COR-L47 (cell line): ENCODE measurements at places on chromosomes 16 and 17.

GRCh38 chr16:53449816-53450517 lies 15.7 kb downstream of the RBL2 start:
- no peak for DNase-seq

GRCh38 chr16:56520251-56520577 lies 390 bp upstream of the BBS2 start:
- DNase-seq, result no peak

DNA sequence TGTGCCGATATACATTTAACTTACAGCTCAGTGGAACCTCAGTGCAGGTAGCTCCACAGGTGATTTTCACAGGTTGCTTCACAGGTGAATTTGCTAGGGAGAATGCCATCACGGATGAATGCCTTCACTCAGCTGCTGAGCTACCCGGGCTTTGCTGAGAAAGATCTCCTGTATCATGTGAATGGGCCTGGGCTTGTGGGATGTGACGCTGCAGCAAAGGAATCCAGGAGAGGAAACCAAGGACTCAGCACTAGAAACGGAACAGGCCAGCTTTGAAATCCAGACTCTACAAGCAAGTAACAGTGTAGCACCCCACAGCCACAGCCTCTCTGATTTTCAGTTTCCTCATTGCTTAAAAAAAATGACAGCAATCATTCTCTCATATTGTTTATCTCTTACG lies 271.4 kb upstream of the MAF start:
- no peak for DNase-seq

- no peak for DNase-seq
Observed at GRCh38 chr17:43809121-43809520, 23.8 kb downstream of the MPP3 start.

DNA sequence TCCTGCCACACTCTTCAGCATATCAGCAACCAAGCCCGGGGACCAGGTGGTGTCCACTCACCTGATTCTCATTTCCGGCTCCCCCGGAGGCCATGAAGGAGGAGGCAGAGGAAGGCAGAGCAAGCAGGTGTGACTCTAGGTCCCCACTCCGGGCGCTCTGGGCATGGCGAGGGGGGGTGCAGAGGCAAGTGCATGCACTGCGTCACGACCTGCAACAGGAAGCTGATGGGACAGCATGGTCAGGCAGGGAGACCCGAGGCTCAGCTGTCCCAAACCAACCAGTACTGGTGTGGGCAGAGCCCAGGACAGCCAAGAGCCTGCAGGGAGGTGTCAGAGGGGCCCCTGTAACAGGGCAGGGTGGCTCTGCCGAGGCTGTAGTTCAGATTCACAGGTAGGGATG lies 2.1 kb upstream of the ENGASE start:
- no peak for DNase-seq

DNA sequence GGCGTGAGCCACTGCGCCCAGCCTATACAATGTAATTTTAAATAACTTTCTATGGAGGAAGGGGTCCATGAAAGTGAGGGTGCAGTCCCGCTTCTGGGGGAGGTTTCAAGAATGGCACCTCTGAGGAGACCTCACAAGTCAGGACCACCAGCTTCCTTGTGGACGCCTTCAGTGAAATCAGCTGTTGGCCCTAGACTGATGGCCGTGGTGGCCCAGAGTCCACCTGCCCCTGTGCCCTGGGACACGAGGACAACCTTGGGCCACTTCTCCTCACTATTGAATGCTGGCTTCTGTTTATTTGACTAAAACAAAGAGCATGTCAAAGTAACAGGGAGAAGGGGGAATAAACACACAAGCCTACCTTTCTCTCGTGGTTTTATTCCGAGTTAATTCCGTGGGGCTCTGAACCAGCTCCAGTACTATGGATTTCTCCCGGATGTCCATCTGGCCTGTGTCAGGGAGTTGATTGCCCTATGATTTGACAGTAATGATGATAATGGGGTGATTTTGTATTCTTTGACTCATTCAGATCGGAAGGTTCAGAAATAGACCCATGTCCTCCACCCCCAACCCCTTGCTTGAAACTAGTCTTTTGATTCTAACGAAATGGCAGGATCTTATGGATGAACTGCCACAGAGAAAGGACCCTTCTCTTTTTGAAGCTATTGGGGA lies 8.6 kb upstream of the CBX4 start:
- no peak for DNase-seq

DNA sequence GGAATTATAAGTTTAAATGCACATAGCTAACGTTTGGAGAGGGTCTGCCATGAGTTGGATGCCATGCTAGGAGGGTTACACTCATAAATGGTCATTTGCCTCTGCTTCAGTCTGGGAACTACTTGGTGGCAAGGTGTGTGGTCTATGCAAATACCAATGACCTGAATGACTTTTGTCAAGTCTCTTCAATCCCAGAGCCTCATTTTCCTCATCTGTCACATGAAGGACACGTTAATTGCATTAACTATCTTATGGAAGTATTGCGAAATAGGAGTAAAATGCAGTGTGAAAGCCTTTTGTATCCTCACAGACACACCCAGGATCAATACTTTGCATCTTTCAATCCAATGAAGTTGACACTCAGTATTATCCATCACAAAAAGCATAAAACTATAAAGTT lies 62.8 kb downstream of the CDK5R1 start:
- DNase-seq, result no peak

DNA sequence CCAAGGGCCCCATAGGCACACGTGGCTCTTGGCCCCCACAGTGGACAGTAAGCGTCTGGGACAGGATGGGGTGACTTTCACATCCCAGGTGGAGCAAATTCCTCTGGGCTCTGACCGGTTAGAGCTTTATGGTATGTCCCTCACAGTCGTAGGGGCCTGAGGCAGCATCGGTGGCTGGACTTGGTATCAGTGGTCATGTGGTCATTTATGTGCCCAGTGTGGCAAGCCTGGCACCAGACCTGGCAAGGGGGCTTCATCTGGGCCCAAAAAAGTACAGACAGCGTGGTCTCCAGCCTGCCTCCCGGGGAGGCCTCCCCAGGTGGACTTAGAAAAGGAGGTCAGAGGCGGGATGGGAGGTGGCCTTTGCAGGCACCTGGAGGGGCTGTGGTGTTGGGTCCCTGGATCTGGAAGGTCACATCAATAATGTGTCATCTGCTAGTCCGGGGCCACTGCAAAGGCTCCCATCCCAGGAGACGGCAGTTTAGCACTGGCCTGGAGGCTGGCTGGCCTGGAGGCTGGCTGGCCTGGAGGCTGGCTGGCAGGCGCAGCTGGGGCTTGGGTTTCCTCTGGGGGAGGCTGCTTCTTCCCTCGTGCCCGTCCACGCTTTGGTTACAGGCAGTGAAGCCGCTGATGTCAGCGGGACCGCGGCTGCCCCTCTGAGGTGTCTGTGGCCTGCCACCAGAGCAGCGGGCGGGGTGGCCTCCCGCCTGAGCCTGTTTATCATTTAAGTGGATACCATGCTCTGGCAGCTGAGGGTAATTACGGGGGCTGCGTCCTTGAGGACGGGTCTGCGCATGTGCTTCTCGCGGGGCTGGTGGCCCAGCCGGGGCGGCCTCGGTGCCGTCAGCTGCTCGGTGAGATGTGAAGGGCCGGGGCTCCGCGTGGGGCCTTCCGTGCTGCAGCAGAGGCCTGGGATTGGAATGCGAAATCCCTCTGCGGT lies 20.7 kb upstream of the CBX4 start:
- no peak for DNase-seq

DNA sequence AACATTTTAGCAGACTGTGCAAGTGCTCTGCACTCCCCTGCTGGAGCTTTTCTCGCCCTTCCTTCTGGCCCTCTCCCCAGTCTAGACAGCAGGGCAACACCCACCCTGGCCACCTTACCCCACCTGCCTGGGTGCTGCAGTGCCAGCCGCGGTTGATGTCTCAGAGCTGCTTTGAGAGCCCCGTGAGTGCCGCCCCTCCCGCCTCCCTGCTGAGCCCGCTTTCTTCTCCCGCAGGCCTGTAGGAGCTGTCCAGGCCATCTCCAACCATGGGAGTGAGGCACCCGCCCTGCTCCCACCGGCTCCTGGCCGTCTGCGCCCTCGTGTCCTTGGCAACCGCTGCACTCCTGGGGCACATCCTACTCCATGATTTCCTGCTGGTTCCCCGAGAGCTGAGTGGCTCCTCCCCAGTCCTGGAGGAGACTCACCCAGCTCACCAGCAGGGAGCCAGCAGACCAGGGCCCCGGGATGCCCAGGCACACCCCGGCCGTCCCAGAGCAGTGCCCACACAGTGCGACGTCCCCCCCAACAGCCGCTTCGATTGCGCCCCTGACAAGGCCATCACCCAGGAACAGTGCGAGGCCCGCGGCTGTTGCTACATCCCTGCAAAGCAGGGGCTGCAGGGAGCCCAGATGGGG lies 3.1 kb downstream of the GAA start:
- DNase-seq, result peak; percentile 94

- no peak for DNase-seq
Observed at GRCh38 chr16:28042811-28043210, 20.7 kb downstream of the GSG1L start.

GRCh38 chr17:76865174-76865573 lies 3.0 kb upstream of the MGAT5B start:
- peak; percentile 38 for DNase-seq

GRCh38 chr16:19699472-19699871 lies 18.6 kb downstream of the KNOP1 start:
- no peak for DNase-seq

DNA sequence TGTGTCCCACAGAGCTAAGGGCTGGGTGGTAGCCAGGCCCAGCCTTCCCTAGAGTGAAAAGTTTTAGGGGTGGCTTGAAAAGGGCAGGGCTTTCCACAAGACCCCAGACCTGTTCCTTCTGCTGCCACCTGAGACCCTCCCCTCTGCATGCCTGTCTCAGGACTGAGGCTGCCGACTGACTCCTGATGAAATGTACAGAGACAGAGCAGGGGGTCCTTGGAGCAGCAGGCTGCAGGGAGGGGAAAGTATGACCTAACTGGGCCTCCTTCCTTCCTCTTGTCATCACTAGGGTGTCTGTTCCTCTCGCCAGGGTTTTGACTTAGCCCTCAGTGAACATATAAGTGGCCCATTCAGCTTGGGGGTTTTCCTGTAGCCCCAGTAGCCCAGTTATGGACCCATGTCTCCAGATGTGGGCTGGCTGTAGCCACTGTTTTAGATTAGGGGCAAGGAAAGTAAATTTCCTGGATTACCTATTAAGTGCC lies 14.9 kb upstream of the NFATC3 start:
- no peak for DNase-seq

- DNase-seq, result no peak
Observed at GRCh38 chr17:68011199-68011665, 15.0 kb upstream of the C17orf58 start.

- no peak for DNase-seq
Observed at GRCh38 chr17:15023589-15024336, 241.4 kb downstream of the PMP22 start.

GRCh38 chr17:21127509-21128077 lies 829 bp downstream of the DHRS7B start:
- no peak for DNase-seq

DNA sequence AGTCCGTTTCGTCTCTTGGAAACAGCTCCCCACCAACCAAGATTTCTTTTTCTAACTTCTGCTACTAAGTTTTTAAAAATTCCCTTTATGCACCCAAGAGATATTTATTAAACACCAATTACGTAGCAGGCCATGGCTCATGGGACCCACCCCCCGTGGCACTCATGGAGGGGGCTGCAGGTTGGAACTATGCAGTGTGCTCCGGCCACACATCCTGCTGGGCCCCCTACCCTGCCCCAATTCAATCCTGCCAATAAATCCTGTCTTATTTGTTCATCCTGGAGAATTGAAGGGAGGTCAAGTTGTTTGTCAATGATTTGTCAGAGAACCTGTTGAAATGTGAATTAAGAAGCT lies 48.2 kb downstream of the IL21R start:
- no peak for DNase-seq

DNA sequence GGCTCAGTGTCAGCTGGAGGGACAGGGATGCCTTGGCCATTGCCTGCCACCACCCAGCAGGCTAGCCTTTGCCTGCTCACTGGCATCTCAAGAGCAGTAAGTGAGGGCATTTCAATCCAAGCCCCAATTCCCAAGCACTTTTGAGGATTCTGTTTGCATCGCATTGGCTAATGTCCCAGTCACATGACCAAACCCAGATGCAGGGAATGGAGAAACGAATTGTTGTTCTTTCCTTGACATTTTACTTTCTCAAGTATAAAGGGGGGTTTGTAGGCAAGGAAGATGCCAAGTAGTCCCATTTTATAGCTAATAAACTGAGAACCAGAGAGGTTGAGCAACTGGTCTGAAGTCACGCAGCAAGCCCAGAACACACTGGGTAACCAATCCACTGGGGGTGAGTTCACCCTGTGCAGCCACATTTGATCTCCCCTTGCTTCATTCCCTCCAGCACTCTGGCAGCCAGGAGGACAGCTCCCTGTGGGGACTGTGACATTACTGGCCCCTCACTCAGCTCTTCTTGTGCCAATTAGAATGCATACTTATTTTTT lies 193.8 kb upstream of the CACNG3 start:
- DNase-seq, result no peak

GRCh38 chr17:77810536-77810935 lies 148.0 kb upstream of the TNRC6C start:
- DNase-seq, result no peak

- DNase-seq, result no peak
Observed at GRCh38 chr17:8063761-8064534, 23.6 kb downstream of the ALOX12B start.

DNA sequence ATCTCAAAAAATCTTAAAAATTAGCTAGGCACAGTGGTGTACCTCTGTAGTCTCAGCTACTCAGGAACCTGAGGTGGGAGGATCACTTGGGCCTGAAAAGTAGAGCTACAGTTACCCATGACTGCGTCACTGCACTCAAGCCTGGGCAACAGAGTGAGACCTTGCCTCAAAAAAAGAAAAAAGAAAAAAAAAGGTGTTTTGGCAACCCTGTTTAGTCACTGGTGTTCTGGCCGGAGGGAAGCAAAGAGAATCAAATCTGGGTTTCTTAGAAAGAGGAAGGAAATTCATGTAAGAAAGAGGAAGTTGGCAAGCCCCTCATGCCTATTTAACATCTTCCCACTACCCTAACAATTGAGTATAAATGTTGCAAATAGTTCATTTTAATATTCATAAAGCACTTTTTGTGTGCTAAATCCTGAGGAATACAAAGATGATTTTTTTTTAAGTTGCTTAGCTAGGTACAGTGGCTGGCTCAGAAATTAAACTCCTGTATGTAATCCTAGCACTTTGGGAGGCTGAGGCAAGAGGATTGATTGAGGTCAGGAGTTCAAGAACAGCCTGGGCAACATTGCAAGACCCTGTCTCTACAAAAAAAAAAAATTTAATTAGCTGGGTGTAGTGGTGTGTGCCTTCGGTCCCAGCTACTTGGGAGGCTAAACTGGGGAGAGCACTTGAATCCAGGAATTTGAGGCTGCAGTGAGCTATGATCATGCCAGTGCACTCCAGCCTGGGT lies 6.5 kb upstream of the USP32 start:
- DNase-seq, result no peak

DNA sequence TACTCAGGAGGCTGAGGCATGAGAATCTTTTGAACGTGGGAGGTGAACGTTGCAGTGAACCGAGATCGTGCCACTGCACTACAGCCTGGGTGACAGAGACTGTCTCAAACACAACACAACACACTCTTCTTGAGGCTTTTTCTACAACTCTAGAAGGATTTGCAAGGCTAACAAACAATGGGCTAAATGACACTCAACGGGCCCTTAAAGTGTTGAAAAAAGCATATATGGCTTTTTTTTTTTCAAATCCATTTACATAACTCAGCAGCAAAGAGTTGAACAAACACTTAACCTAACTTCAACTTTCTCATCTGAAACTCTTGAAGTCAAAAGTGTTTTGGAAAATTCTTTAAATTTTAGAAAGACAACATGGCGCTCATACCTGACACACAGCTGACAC lies 22.3 kb downstream of the CDR2 start:
- DNase-seq, result no peak

- no peak for DNase-seq
Observed at GRCh38 chr17:48460052-48460451, 30.0 kb upstream of the SKAP1 start.

- DNase-seq, result no peak
Observed at GRCh38 chr16:23081675-23082119, 67.6 kb downstream of the USP31 start.
